ENCODE measurements at places on chromosomes 12 and 14.

DNA sequence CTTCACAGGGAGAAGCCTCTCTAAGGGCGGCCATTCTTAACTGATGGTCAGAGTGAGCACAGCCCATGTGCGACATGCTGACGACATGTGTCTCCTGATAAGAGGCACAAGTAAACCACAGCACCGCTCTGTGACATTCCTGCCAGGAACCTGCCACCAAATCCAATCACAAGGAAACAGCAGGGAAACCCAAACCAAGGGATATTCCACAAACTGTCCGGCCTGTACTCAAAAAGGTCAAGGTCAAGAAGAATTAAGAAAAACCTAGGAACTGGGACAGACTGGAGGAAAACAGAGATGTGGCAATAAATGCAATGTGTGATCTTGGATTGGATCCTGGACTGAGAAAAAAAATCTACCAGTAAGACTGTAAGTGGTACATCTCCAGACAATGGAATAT lies 91.9 kb downstream of the SYNE3 start:
- no peak for DNase-seq

GRCh38 chr12:31729705-31730104 lies 884 bp upstream of the AMN1 start:
- DNase-seq: no peak

DNA sequence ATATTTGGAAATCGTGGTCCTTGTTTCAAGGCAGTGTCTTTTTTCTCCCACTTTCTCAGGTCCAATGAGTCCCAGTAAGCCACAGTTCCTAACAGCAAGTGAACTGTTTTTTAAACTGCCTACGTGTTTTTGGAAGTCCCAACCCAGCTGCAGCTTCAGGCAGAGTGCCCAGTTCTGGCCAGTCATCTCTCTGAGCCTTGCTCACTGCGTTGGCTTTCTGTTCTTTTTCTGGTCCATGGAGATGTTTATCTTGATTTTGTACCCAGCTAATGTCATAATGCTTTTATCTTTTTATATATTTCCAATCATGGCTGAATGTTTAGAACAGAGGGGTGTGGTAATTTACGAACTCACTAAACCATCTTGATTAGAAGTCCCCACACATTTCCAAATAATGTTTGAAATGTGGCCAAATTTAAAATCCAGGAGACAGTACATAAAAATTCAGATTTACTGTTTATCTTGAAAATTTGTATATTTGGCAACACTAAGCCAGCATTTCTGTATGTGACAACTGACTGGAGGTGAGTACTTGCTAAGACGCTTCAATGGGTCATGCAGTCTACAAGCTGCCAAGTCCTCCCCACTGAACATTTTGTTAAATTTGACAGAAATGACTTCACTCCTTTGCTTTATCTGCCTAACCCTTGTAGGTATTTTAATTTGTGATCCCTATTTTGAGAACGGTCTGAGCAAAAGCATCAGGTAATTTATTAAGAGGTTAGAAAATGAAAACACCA lies 46.1 kb upstream of the OTOGL start:
- DNase-seq: peak; percentile 3

DNA sequence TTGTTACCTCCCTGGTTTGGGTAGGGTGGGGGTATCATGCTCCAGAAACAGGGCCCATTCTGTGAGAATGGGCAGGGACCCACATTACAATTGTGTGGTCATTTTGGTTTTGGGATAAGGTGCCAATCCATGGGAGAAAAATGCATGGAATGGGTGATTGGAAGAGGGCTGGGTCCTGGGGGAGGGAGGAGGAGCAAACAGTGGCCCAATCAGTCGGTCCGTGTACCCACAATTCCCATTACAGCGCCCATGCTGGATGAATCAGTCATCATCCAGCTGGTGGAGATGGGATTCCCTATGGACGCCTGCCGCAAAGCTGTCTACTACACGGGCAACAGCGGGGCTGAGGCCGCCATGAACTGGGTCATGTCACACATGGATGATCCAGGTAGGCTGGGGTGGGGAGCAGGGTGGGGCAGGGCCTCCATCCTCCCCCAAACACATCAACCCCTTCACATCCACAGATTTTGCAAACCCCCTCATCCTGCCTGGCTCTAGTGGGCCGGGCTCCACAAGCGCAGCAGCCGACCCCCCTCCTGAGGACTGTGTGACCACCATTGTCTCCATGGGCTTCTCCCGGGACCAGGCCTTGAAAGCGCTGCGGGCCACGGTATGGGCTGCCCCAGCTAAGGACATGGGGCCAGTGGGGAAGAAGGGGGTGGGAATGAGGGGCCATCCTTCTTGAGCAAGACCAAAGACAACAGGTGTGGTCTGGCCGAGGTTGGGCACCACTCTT lies 3.6 kb upstream of the TPI1 start:
- DNase-seq: no peak
